Calu3 (cell line): ENCODE measurements at places on chromosomes 1 and 21.

- no peak for DNase-seq
Measured at GRCh38 chr1:16478091-16478490, 36.0 kb downstream of the RNU1-1 start.

DNA sequence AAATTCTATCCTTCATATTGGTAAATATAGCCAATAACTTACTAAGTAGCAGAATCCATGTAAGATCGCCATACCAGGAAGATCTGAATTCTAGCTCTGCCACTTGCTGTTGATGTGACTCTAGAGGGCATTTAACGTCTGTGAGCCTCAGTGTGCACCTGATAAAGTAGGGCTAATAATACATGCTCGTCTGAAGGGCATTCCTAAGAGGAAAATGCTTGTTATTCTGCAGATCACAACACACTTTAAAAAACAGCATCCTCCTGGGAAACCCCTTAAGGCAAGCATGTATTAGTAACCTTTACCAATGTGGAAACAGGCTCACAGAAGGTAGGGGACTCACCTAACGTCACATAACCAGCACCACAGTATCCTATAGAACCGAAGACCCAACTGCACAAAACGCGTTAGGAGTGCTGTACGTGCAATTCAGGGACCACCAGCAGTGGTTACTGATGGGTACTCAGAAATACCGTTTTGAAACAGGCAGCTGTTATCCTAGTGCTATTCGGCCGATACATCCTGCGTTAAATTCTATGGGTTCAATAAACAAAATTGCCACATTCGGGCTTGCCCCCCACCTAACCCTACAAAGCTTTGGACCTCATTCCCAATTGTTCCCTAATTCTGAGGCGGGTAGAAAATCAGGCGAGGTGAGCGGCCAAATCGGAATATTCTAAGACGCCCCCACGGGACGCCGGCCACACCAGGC lies 758 bp downstream of the DEPDC1 start:
- no peak for DNase-seq

- DNase-seq = peak; percentile 17
Measured at GRCh38 chr21:35275776-35276175, 226.7 kb upstream of the RUNX1 start.

DNA sequence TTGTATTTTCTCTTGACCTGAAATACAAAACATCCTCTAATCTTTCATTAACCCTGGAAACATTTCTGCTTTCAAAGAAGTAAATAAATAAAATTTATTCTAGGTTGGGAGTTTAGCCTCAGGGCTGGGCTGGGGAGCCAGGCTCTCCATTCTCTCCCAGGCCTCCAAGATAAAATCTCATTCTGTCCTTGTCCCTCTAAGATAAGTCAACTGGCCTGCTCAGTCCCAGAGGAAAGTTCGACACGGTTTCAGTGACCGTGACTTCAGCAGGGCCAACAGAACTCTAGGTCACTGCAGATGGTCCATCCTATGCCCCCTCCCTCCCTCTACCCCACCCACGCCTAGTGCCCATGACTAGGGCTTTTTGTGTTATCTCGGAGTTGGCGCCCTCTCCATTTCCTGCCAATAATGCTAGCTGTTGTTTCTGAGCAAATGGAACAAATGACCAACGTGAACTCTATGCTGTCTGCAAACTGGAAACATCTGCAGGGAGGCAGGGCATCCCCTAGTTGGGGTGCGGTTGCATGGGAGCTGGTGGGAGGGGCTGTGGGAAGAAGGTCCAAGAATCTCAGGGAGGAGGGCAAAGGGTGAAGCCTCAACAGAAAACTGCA lies 10.1 kb upstream of the ADORA3 start:
- DNase-seq = no peak

DNA sequence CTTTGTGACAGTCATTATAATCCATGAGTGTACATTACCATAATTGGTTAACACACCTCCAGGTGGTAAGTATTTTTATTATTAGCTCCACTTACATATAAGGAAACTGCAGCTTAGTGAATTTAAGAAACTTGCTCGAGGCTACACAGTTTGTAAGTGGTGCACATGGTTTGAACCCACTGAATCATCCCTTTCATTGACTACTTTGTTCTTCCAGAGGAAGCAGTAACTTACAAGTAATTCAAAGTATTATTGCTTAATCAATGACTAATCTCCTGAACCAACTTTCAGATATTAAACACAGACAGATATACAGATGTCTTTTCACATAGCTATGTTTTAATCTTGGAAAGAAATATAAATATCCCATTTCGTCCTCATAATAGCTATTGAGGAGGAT lies 18.7 kb upstream of the CLDN8 start:
- DNase-seq = no peak

DNA sequence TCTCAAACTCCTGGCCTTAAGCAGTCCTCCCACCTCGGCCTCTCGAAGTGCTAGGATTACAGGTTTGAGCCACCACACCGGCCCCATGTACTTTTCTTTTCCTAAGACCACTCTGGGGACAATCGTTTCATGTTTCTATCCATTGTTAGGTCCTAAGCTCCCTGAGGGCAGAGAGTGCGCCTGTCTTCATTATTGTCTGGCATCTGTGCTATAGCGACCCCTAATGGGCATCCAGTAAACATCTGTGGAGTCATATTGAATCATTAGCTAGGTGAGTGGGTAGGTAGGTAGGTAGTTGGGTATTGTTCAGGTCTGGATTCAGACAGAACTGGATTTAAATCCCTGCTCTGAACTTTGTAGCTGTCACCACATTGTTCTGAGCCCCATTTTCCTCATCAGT lies 66.1 kb downstream of the TMEM53 start:
- no peak for DNase-seq

- DNase-seq = no peak
Measured at GRCh38 chr1:226370144-226370923, 37.6 kb downstream of the PARP1 start.

DNA sequence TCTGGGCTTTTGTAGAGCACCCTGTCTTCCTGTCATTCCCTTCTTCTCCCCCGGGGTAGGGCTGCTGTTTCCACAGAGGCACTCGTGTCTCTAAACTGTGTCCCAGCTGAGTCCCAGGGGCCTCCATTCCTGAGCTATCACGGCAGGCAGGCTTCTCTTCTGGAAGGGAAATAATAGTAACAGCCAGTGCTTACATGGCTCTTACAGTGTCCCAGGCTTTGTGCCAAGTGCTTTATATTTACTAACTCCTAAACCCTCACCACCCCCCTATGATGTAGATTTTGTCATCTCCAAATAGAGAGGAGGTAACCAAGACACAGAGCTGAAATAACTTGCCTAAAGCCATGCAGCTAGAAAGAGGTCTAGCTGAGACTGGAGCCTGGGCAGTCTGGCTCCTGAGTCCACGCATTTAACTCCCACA lies 1.4 kb upstream of the CELF3 start:
- DNase-seq = no peak

DNA sequence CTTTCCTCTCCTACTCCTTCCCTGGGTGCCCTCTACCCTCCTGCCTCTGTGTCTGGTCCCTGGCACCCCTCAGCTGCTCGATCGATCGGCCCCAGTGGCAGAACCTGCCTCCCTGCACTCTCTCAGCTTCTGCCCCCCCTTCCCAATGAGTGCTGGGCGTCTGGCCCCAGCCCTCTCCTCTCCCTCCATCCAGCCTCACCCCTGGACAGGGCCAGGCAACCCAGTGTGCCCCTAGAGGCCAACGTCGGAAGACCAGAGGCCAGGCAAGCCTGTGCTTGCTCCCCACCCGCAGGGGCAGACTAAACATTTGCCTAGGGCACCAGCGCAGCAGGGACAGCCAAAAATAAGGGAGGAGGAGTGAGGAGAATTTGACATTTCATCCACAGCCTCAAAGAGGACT lies 43.5 kb downstream of the LGR6 start:
- peak; percentile 81 for DNase-seq

DNA sequence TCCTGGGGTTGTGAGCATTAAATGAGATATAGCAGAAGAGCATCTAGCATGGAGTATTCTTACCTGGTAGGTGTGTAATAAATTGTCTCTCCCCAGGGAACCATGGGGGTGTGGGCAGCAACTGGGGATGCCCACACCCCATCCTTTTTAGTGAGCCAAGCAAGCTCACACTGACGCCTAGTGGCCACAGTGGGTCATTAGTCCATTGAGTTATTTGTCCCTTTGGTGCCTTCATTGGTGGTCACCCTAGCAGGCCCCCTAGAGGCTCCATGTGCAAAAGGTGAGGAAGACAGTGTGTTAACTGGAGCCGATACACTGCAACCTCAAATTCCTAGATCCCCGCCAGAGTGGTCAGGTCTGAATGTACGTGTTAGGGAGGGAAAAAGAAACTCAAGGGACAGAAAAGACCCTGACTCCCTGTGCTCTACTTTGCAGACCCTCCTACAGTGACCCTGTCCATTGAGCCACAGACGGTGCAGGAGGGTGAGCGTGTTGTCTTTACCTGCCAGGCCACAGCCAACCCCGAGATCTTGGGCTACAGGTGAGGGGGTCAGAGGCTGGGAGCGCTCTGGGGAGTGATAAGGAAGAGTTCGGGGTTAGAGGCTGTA lies 93.3 kb upstream of the CD1D start:
- DNase-seq = peak; percentile 79

GRCh38 chr1:238675221-238675620 lies 711.1 kb upstream of the CHRM3 start:
- no peak for DNase-seq
